SIG-M5 (cell line): ENCODE measurements at places on chromosomes 2 and 18.

GRCh38 chr2:104936527-104936926, 82.6 kb downstream of the POU3F3 start:
- DNase-seq, result no peak

GRCh38 chr2:141641462-141641861, 489.4 kb downstream of the LRP1B start:
- no peak for DNase-seq

DNA sequence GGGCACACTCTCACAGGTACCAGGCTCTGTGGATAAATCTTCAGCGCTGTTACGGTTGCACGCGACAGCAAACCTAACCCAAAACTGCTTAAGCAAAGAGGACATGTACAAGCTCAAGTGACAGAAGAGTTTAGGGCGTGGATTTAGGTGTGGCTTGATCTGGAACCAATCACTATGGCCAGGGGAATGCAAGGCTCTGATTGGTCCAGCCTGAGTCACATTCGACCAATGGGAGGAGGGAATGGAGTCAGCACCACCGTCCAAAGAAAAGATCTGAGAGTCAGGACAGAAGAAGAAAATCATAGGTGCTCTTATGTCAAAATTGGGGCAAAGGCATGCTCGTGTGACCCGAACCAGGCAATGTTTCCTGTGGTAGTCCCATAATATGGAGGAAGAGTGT, 139.0 kb downstream of the TRIM43 start:
- no peak for DNase-seq

- no peak for DNase-seq
Measured at GRCh38 chr2:26487192-26487591, 9.3 kb upstream of the OTOF start.

GRCh38 chr2:99554238-99554637, 64.4 kb upstream of the REV1 start:
- no peak for DNase-seq

DNA sequence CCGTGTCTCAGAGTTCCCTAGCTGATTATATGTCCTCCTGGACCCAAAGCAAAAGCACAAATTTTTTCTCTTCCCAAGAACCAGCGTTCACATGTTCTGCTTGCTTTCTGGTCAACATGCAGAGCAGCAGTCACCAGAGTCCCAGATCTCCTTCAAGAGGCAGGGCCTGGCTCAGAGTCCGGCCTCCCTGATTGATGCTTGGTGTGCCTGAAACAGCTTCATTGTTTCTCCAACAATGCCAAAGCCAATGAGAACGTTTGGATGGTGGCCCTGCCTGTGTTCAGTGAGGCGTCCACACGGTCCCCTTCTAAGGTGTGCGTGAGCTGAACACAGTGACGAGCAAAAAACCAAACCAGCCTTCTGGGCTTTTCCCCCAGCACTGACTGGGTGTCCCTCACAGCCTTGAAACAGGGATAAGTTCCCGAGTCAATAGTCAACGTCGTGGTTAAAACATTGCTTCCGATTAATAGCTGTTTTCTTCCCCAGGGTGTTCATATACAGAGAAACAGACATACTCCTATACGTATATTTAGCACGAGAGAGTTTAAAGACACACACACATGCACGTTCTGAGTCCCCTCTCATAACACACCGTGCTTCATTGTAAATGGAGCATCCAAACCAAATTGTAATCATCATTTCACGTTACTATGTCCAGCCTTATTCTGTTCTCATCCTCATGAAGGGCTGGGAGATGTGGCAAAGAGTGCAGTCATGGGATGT, 19.3 kb upstream of the POU3F3 start:
- DNase-seq, result no peak

- DNase-seq, result no peak
Measured at GRCh38 chr18:26702086-26702485, 153.7 kb upstream of the KCTD1 start.

DNA sequence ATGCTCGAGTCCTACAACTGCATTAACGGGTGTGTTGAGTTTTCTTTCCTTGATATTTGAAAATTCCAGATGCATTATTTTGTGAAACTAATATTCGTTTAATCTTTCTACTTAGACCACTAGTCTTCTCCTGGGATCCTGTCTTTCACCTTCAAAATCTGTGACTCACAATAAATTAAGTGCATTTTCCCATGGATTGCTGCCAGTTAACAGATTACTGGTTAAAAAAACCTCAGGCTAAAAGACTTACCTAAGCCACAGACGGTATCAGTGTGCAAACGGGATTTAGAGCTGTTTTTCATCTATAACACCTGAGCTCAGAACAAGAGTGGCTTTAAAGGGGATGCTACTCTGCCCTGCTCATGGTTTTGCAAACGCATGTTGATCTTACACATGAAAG, 10.2 kb downstream of the FECH start:
- DNase-seq, result no peak
